Stimulated activated CD4-positive, alpha-beta T cell treated with anti-CD3 and anti-CD28 coated beads, Interleukin-4, amount 100 ng/mL, for 1 hour (primary cell): ENCODE measurements at places on chromosomes 6 and 20.

- DNase-seq: no peak
Measured at GRCh38 chr20:53621482-53622246, 28.0 kb upstream of the ZNF217 start.

GRCh38 chr6:25458485-25458884 is 179.3 kb downstream of the CARMIL1 start:
- DNase-seq: no peak

DNA sequence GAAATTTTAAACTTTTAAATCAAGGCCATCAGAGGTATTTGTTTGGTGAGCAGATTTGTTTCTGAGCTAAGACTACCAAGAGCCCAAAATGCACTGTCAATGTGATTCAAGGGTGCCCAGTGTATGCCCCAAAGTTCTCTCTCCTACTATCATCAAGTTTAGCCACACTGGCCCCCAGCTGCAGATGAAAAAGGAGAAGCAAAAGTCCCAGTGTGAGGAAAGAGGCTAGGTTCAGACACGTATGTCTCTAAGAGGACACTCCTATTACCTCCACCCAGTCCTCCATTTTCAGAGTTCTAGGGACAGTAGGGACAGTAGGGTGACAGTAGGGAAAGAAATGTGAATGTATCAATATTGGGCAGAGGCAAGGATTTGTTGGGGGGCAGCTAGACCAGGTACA is 230.8 kb downstream of the CD83 start:
- no peak for DNase-seq

- no peak for DNase-seq
Measured at GRCh38 chr20:11371831-11372230, 545.9 kb upstream of the BTBD3 start.

DNA sequence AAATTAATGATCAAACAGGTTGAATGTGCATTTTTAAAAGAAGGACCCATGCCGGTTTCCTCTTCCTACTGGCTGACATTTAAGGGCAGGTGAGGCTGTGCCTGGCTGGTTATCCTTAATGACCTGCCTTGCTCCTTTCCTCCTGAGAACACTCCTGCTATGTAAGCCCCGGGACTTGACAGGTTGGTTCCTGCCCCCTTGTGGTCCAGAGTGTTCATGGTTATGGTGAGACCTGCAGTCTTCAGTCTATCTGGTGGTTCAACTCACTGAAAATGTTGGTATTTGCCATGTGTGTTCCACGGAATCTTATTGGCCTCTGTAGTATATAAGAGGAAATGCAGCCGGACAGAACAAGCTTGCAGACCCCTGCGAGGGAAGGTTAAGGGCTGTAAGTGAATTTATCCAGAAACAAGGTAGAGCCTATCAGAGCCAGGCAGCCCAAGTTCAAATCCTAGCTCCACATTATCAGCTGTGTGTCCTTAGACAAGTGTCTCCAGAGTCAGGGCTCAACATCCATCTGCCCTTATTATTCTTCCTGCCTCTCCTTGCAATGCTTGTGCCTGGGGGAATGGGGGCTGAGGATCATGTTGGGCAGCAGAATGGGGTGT is 5.2 kb upstream of the BPIFA3 start:
- peak; percentile 6 for DNase-seq

DNA sequence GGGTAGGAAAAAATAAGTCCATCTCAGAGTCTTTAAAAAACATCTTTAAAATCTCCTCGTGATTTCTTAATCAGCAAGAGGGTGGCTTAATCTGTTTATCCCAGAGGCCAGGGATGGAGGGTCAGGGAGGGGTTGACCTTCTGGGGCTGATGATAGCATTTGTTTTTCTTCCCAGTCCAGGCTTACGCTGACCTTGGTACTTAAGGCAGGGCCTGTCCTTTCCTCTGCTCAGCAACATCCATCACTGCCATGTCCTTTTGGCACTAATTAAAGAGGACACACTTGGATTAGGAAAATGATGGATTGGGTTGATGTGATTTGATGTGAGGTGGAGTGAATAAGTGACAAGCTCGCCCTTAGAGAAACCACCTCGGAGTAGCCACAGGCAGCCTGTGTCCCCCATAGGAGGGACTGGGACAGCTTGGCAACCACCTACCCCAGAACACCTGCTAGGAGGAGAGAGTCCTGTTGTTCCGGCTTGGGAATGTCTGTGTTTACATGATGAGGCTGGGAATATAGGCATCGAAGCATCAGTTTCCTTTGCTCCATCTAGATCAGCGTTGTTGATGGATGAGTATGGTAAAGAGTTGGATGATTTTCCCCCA is 44.2 kb downstream of the PHACTR3 start:
- DNase-seq: no peak

GRCh38 chr6:25913741-25914140 is 16.8 kb downstream of the SLC17A2 start:
- no peak for DNase-seq

GRCh38 chr6:64230530-64230929 is 594.9 kb downstream of the PHF3 start:
- DNase-seq: no peak
